Activated CD8-positive, alpha-beta T cell treated with anti-CD3 and anti-CD28 coated beads for 36 hours (primary cell): ENCODE measurements at places on chromosomes 7 and 10.

GRCh38 chr7:5631152-5631551, 150.3 kb downstream of the RNF216 start:
- no peak for DNase-seq

DNA sequence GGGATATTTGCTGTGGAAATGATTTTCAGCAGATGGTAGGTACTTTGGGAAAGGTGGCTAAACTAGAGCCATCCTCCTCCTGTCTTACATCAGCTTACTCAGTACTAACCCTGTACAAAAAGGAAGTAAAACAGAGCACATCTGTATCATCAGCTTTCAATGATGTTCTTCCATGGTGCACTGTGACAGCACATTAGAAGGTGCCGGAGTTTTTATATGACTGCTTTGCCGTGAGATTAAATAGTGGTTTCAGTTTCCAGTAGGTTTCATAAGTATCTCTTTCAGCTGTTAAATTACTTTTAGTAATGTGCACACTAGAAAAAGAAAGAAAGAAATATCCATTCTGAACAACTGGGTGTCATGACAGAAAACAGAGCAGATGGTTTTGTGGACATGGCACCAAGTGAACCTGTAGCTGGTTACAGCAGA, 86.5 kb downstream of the ARID5B start:
- peak; percentile 62 for DNase-seq

DNA sequence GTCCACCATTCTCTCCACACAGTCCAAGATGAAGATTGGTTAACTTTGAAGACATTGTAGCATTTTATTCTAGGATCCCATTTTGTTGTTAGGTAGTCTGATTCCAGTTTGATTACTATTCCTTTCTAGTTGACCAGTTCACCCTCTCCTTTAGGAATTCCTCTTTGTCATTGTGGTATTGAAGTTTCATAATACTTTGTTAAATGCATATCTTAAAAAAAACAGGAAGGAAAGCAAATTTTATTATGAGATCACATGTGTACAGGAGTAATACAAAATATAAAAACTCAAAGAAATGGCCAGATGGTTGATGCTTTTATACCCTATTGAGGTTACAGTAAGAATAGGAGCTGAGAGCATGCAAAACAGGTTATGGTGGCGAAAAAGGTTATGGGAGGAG, 15.5 kb upstream of the SEMA3C start:
- no peak for DNase-seq

DNA sequence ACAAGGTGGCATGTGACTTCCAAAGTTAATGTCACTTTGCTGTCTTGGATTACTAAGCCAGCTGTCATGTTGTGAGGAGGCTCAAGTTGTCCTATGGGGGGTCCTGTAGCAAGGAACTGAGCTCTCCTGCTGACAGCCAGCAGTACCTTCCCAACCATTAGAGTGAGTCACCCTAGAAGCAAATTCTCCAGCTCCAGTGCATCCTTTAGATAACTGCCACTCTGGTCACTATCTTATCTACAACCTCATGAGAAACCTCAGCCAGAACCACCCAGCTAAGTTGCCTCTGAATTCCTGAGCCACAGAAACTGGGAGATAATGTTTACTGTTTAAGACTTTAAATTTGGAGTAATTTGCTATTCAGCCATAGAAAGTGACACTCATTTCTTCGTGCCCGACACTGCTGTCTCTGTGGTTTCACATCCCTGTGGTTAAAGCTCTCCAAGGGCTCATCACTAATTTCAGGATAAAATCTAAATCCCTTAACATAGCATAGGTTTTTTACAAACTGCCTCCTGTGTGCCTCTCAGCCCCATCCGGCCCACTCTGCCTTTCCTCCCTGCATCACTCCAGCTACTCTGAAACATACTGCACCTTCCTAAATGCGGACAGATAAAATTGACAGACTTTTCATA, 83.5 kb downstream of the PRR15 start:
- no peak for DNase-seq

- DNase-seq = no peak
These were observed 34.0 kb upstream of the ING3 start for GRCh38 chr7:120916538-120916937.

DNA sequence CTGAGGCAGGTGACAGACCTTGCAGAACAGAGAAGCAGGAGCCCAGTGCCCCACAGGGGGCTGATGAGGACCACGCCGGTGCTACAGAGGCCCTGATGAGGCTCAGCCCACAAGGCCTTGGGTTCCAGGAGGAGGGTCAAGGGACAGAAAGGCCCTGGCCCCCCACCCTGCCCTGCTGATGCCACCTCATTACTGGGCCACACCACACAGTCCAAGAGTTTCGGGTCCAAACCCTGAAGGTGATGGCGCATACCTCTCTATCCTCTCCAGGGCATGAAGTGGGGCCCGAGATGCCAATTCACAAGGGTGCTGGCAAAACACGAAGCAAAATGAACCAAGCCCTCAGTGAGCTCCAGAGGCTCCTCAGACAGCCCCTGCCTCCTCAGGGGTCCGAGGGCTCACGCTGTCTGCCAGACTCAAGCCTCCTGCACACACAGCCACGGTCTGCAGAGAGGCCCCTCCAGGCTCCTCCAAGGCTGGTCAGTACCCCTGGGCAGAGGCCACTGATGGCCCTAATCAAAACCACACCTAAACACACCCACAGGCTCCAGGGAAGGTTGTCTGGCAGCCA, 32.3 kb downstream of the RASGEF1A start:
- DNase-seq = no peak

DNA sequence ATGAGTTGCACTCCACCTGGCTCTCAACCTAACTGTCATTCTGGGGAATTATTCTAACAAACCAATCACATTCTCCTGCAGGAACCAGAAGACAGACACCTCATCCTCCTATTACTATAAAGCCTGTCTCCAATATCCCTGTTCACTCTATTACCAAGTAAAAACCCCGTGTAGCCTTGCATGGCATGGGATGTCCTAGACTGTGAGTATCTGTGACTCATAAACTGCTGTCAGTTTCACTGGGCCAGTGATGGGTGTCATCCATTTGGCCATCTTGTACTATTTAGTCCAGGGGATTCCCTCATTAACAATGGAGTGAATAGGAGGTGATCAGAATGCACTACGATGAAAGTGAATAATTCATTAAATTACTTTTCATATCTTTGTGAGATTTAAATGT, 608.7 kb downstream of the DNAJB9 start:
- no peak for DNase-seq

DNA sequence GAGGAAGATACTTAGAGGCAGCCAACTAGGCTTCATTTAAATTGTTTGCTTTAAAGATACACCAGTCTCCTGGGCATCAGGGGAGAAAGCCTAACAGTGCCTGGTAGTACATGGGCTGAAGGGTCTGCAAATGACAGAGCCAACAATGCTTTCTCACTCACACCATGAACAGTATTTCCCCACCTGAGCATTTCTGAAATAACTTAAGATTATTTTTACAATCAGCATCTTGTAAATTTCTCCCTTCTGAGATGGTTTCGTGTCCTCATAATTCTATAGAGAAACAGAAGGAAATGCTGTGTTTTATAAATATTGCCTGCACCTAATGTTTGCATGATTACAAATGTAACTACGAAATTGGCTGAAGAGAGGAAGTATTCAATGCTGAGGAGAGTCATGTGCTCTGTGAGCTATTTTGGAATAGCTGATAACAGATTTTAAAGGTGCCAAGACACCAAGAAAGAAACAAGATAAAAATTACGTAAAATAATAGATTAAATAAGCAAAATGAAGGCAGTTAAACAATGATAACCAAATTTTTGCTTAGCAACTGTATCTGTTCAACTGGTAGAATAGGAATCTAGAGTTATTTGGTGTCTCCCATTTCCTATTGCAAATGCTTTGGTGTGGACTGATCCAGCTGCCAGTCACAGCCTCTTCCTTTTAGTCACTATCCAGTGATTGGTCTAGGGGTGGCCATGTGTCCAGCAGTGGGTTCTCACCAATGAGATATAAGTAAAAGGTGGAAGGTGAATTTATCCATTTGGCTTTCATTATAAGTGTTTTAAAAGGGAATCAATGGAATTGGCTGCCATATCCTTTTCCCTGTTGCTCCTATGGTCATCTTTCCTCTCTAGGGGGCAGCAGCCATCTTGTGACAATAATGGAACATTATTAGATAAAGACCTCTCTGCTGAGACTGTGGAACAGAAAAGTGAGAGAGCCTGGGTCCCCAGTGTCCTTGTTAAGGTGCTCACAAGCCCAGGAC, 167.9 kb upstream of the SLC26A5 start:
- DNase-seq = no peak

DNA sequence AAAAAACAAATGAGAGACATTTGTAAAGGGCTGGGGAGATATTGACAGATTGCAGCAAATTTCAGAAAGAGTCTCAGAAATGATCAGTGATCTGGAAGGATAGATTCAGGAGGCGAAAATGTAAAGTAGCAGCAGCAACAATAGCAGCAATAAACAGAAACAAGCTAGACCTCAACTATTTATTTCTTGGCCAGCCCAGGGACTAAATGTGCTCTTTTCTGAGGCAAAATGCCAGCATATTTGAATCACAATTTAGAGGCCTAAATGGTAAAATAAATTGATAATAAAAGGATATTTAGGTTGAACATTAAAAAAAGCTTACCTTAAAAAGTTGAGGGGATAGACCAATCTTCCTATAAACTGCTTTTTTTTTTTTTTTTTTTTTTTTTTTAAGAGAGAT, 134.6 kb upstream of the ITGB1 start:
- DNase-seq = no peak

DNA sequence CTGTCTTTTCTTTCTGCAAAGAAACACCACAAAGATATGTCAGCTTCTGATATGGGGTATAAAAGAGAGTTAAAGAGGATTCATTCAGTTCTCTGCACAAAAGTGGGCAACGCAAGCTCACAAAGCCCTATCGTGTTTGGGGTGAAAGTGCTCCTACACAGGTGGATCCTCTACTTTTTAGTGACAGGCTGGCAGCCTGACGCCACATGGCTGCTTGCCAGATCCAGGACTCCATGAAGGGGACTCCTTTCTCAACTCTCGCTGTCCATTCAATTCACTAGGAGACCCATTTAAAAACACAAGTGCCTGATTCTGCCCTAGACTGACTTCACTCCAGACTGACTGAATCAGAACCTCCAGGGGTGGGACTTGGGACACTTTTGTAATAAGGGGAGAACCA, 8.0 kb downstream of the PARP12 start:
- no peak for DNase-seq

DNA sequence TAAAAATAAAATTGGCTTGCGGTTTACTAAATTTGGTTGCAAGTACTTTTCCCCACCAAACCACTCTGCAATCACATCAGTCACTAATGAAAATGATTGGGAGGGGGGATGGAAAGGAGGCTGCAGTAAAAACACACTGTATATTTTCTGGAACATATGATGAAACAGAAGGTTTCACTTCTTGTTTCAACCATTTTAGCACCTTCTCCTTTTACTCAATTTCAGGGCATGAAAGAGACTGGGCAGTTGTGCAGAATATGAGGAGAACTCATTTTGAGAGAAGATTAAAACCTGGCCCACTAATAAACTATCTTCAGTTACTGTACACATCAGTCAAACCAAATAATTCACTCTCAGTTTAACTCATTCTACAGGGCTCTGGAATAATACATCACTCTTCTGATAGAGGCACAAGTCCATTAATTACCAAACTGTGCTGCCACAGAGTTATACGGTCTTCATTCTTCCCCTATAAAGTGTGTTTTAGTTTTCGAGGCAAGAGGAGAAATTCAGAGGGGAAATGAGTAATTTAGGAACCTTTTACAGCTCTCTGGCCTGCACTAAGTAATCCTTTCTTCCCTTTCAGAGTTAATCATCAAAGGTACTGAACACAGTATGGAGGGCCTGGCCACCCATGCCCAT, 25.5 kb downstream of the JAZF1 start:
- peak; percentile 28 for DNase-seq

GRCh38 chr10:47297866-47298540, 2.0 kb upstream of the GDF10 start:
- no peak for DNase-seq

DNA sequence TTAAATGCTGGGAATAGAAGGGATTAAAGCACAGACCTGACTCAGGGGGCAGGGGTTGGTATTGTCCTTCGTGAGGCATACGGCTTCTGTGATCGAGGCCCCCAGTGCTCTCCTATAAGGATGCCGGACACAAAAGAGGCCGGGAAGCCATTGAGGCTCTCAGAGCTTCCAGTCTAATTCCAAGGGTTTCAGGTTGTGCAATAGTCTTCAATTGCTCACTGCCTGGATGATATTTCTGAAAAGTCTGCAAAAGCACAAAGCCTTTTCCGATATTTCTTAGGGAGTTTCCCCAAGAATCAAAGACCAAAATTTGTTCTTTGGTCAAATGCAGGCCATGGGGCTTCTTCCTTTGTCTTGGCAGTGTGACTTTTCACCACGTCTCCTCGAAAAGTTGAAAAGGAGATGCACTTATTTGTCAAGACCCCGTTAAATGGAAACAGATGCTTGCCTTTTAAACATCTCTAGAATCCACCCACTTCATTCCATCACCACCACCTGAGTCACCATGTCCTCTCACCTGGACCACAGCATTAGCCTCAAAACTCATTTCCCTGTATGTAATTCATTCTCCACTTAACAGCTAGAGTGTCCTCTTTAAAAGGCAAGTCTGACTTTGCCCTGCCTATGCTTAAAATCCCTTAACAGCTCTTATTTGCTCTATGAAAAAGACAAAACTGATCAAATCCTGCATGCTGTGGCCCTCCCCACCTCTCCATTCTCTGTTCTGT, 134.8 kb upstream of the NAMPT start:
- DNase-seq = peak; percentile 81

GRCh38 chr10:97838091-97838490, 11.6 kb upstream of the GOLGA7B start:
- DNase-seq = no peak

DNA sequence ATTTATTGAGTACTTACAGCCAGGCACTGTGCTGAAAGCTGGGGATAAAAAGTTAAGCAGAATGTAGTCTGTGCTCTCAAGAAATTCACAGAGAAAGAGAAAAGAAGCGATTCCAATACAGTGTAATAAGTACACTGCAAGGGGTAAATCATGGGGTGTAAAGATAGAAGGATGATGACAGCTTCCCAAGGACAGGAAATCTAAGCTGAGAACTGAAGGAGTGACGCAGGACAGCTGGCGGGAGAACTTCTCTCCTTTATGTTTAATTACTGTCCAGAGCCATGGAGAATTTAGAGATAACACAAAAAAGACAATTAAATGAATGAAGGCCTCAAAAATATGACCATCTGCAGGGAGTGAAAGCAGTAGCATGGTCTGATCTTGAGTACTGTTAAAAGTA, 34.8 kb downstream of the C7orf33 start:
- DNase-seq = no peak

DNA sequence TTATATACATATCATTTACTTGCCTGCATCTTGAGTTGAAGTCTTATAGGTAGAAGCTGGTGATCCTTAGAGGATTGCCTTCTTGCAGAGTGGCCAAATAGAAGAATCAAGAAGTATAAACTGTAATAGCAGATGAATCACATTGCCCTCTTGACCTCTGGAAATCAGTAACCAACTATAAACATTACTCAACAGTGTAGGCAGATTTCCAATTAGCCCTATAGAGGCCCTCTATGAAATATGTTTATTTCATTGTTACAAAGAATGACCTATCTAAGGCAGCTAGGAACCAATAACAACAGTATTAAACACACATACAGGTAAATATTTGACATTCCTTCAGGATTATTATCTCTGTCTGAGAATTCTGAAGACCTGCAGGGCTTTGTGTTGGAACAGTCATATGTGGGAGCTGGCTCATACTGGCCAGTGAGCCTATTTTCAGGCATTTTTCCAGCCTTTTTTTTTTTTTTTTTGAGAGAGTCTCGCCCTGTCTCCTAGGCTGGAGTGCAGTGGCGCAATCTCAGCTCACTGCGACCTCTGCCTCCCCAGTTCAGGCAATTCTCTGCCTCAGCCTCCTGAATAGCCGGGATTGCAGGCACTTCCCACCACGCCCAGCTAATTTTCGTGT, 7.2 kb upstream of the SRI start:
- DNase-seq = no peak

- DNase-seq = no peak
These were observed 139.3 kb upstream of the HDAC9 start for GRCh38 chr7:18356191-18356645.
